ENCODE measurements at places on chromosomes 16 and 17.

GRCh38 chr17:68248891-68249290, 1.0 kb downstream of the AMZ2 start:
- no peak for DNase-seq

DNA sequence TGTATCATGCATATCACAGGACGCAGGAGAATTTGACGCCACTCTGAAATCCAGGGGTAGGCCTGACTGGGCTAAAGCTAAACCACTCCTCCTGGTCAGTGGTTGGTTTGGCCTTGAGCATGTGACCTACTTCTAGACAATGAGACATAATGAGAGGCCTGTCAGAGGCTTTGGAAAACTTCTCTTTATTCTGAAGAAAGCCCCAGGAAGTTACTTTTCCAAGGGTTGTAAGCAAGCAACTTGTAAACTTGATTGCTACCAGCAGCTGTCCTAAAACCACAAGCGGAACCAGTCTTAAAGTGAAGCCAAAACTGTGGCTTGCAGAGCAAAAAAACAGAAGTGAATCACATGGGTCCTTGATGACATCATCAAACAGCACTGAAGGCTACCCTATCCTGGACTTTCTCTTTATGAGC, 138.2 kb upstream of the COX10 start:
- no peak for DNase-seq

GRCh38 chr17:752620-753219, 656 bp upstream of the GEMIN4 start:
- no peak for DNase-seq

- no peak for DNase-seq
Observed at GRCh38 chr17:45961206-45961605, 37.8 kb upstream of the STH start.

DNA sequence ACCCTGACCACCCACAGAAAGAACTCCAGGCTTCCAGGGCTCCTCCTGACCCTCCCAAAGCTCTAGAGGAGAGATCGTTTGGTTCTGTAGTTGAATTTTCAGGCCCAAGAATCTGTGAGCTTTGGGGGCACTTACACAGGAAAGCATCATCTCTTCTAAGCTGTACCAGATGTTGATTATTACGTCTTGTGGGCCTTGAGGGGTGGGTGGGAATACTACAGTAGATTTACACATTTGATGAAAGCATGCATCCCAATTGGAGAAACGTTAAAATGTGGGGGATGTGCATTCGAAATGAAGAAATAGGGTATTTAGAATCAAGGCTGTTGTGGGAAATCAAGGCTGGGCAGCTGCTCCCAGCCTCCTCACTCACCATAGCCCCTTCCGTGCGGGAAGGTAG, 61.9 kb downstream of the MGAT5B start:
- no peak for DNase-seq

GRCh38 chr16:28820016-28820415, 2.8 kb upstream of the ATXN2L start:
- no peak for DNase-seq

- no peak for DNase-seq
Observed at GRCh38 chr17:45338996-45339535, 22.2 kb upstream of the MAP3K14 start.

- DNase-seq: no peak
Observed at GRCh38 chr16:56347166-56347565, 78.2 kb downstream of the AMFR start.

- no peak for DNase-seq
Observed at GRCh38 chr17:80395402-80396151, 19.4 kb upstream of the ENDOV start.

DNA sequence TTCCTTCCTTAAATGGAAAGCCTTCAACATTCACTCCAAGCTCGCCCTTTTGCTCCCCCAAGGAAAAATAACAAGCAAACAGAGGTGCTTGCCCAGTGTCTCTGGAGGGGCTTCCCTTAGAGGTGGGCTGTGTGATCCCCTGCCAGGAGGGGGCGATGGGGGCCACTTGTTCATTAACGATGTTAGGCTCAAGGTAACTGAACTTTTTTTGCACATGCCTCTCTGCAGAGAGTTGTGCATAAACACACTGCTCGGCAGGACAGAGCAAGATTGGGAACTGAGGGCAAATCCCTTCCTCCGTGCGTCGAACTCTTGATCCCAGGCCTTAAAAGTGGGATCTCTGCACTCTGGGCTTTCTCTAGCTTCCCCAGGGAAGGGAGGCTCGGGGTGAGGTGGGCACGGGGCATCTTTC, 15.5 kb upstream of the NAGLU start:
- DNase-seq: no peak

- DNase-seq: no peak
Observed at GRCh38 chr17:58741121-58741625, 14.5 kb upstream of the PPM1E start.

DNA sequence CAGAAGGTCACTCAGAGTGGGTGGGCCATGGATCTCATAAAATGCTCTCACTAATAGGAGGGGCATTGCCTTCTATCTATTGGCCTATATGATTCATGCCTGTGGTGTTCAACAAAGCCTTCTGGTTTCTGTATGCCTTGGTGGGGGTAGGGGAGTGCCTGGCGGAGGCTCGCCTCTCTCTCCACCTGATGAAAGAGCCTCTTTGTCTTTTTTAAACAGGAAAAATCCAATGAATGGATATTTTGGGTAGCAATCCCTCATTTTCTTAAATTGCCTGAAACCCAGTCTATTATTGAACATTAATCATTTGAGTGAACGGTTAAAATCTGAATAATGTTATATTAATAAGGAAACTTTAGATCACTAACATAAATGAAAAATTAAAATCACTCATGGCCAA, 90.6 kb downstream of the TOX3 start:
- DNase-seq: no peak

GRCh38 chr17:45299361-45299760, 17.5 kb downstream of the MAP3K14 start:
- DNase-seq: peak; percentile 93

GRCh38 chr16:30144017-30144416, 21.0 kb upstream of the MAPK3 start:
- no peak for DNase-seq

GRCh38 chr16:21159281-21159951, 942 bp downstream of the LDAF1 start:
- DNase-seq: no peak

DNA sequence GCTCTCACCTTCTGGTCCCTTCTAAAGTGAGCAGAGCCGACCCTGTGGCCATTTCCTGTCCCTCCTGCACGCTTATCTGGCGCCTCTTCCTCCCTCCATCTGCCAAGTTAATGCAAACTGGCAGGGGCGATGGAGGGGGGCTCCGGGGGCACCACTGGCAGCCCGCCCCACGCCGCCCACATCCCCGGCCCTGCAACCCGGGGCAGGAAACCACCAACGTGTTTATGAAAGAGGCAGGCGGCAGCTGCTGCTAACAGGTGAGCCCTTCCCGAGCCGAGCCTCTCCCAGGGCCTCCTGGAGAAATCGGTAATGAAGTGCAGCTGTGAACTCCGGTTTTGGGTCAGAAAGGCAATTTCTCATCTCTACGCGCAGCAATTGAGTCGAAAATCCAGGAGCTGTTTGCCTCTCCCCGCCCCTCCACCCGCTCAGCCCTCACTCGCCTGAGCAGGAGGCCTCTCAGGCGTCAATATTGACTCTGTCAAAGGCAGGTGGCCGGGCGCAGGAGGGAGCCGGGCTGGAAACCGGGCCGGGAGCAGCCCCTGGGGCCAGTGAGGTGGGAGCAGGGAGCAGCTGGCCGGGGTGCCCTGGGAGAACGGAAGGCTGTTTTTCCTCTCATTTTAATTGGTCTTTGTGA, 164.4 kb upstream of the GSE1 start:
- DNase-seq: peak; percentile 93

GRCh38 chr17:1197781-1198490, 18.2 kb upstream of the ABR start:
- DNase-seq: no peak

DNA sequence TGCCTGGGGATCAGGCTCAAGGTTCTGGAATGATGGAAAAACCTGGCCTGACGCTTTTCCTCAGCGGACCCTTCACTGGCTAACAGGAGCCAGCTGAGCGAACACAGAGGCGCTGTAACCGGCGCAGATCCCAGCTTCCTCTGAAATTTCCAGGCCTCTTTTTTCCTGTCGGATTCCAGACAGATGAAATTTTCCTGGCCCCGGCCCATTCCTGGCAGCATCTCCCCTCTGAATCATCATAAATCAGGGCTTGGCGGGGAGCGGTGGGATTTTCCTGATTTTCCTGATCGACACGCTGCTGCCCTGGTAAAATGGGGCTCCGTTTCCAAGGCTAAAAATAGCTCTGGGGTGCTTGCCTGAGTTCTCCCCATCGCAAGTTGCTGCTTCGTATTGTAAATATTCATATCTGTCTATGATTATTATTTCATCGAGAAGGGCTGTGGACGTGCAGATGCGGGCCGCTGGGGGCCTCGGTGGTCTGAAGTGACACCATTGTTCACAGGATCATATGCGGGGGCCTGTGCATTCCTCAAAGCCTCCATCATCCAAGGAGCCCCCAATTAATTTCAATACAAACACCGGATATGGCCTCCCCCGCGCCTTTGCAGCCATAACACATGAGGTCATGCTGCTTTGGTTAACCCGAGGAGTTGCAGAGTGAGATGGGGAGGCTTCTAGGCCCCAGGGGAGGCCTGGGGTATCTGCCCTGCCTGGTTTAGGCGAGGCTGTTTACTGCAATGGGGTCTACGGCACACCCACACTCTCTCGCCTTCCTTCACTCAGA, 45.8 kb upstream of the ETV4 start:
- DNase-seq: no peak

- no peak for DNase-seq
Observed at GRCh38 chr16:46808997-46809396, 22.0 kb downstream of the C16orf87 start.

- DNase-seq: no peak
Observed at GRCh38 chr17:63966646-63967264, 6.0 kb downstream of the SCN4A start.

- no peak for DNase-seq
Observed at GRCh38 chr16:84115919-84116719, 623 bp downstream of the MBTPS1 start.
